Activated gamma-delta T cell treated with Interleukin-2 at 50 U/mL for 16 hours (primary cell): ENCODE measurements at places on chromosomes 4 and X.

GRCh38 chrX:86714441-86714840, 566.2 kb downstream of the DACH2 start:
- DNase-seq: no peak

DNA sequence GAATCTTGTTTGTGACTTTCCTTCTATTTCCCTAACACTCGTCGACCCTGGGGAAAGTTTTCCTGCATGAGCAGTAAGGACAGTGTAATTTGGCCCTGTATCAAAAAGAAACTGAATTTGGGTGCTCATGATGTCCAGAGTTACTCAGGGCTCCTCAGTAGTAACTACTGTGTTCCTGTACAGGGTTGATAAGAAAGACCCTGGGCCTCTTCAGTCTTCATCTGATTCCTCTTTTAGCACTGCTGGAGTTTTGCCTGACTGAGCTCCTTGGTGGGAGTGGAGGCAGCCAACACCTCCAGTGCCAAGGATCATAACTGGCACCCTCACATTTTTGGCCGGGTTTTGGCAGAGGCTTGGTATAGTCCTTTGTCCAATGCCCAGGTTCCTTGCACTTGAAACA, 7.1 kb upstream of the AREG start:
- no peak for DNase-seq

DNA sequence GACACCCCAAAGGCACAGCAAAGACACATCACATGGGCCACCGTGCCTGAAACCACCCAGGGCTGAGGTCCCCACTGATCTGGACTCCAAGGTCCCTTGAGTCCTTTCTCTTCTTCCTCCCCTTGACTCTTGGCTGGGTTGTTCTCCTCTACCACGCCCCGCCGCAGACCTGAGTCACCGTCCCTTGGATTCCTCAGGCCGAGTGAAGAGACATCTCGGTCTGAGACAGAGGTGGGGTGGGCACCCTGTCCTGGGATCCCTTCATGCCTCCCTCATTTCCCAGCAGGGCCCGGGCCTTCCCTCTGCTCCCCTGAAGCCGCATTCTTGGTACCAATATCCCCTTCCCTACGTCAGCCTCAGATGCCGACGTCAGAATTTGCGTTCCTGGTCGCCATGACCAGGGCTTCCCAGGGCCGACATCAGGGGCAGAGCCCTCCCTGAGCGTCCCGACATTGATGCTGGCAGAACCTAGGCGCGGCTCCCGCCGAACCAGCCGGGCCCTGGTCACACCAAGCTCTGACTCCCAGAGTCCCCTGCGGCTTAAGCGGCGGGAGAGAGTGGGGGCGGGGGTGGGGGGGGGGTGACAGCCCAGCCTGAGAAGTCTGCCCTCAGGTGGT, 498 bp downstream of the MAGEA10 start:
- DNase-seq: no peak

DNA sequence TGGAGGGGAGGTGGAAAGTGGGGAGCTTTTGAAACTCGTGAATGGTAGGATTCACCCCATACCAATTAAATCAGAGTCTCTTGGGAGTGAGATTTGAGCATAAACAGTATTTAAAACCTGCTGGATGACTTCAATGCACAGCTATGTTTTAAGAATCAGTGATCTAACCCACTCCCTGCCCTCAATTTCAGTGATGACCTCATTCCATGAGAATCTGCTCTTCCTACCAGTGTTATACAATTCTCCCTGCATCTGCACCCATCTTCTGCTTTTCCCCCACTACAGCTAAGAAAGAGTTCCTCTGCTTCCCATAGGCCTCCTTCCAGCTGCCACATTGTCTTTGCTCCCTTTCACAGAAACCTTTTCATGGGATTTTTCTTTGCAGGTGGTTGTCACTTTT, 18.3 kb upstream of the H2AZ1 start:
- DNase-seq: no peak

GRCh38 chr4:128009428-128009827, 44.2 kb downstream of the ABHD18 start:
- no peak for DNase-seq

DNA sequence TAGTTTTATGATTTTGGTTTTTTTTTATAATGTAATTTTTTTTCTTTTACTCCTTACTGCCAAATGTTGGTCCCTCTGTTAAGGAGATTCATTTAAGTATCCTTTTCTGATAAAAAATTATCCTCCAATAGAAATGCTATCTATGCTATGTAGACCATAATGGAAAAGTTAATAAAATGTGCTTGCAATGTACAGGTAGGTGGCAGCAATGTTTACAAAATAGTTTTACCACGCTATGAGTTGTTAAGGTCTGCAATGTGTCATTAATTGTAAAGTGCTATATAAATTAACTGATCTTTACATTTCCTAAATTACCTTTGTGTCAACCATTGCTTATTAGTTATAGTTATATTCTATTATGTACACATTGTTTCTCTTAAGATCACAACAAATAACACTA, 3.8 kb upstream of the CENPC start:
- no peak for DNase-seq

GRCh38 chr4:10753856-10754402, 69.4 kb upstream of the CLNK start:
- no peak for DNase-seq

- DNase-seq: no peak
These were observed 47.6 kb downstream of the NHSL2 start for GRCh38 chrX:71958281-71958675.

DNA sequence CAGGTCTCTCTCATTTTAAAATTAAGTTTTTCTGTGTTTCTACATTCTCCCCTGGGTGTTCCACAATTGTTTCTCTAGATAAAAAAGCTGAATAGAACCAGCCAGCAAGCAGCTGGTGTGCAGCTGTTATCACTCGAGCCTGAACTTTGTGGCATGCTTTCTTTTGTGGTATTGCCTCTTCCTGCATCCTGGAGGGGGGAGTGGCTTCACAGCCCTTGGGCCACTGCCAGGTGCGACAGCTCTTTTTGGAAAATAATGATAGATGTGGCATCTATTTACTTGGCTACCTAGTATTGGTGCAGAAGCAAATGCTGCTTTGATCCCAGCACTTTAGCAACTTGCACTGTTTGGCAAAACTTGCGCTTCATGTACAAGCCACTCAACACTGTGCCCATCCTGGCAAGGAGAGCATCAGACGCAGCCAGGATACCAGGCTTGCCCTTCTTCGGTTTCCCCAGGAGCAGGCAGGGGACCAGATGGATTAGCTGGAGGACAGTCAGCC, 69.4 kb downstream of the HMGB2 start:
- no peak for DNase-seq

DNA sequence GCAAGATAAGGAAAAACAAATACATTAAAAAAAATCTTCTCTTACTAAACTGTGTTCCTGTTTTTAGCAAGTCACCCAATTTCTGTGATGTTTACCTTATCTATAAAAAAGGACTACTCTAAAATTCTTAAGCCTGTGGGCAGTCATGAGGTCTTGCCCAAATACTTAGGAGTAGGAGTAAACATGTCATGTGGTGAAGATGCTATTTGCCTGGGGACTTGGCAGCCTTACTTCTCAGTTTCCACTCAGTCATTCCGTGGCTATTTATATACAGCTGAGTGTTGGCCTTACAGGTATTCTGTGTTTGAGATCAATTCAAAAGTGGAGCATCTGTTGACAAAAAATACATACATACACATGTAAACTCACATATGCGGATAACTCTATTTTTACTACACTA, 89.9 kb upstream of the TLR2 start:
- no peak for DNase-seq

DNA sequence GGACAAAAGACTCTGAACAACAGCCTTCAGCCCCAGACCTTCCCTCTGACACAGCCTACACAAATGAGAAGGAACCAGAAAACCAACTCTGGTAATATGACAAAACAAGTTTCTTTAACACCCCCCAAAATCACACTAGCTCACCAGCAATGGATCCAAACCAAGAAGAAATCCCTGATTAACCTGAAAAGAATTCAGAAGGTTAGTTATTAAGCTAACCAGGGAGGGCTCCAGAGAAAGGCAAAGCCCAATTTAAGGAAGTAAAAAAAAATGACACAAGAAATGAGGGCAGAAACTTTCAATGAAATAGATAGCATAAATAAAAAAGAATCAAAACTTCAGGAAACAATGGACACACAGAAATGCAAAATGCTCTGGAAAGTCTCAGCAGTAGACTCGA, 224.0 kb downstream of the TRIML1 start:
- no peak for DNase-seq

DNA sequence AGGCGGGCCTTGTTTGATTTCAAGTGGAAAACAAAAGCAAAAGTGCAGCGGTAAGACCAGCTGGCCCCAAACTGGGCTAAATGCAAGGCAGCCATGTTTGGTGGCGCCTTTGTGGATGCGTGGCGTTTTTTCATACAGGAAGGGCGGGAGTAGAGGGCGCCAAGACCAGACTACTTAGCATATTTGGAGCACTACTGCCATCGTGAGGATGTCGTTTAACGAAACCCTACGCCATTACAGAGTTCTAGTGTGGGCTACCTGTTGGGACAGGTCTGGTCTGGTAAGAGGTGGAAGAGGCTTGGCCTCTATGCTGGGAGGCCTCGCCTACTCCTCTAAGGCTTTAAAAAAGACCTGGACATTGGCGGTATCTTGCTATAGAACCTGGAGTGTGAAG, 230.7 kb upstream of the STK26 start:
- DNase-seq: peak; percentile 87

- DNase-seq: no peak
These were observed 345.9 kb upstream of the NOCT start for GRCh38 chr4:138669479-138670315.

DNA sequence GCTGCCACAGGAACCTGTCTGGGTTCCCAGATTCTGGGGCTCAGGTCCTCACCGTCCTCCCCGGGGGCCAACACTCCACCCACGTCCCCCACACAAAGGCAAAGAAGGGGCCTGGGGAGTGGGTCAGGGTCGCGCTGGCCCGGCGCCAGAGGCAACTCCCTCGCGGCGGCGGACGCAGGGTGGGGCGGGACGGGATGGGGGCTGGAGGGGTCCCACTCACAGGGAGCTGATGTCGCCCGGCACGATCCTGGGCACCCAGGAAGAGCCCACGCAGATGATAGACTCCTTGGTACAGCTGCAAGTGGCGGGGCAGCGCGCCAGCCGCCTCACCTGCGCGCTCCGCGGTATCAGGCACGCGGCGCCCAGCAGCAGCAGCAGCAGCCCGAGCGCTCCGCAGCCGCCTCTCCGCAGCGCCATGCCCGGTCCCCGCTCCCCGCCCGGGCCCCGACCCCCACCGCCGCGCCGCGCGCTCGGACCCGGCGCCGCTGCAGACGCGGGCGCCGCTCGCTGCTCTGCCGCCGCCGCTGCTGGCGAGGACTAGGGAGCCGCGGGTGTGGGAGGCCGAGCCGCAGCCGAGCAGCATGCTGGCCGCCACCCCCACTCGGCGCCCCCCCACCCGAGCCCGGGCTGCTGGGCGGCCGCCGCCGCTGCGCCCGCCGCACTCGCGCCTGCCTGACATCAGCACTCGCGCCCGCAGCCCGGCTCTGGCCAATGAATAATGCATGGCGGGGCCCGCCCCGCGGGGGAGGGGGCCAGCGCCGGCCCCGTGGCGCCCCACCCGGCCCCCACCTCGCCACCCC, at the start of gene LGI2:
Gene LGI2 (minus strand): TSS at position 670 of the 800 bp plus-strand sequence. CDS start 253 bp downstream, at position 417.
- no peak for DNase-seq

GRCh38 chr4:108053251-108053711, 63.6 kb downstream of the HADH start:
- no peak for DNase-seq

DNA sequence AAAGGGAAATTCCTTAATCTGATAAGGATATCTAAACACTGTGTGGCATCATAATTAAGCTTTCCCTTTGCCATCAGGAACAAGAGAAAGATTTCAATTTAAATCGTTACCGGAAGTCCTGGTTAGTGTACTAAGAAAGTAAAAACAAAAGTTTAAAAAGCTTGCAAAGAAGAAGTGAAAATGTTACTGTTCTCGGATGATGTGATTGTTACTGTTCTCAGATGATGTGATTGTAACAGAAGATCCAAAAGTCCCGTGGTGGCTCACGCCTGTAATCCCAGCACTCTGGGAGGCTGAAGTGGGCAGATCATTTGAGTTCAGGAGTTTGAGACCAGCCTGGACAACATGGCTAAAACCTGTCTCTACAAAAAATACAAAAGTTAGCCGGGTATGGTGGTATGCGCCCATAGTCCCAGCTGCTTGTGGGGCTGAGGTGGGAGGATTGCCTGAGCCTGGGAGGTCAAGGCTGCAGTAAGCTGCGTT, 62.5 kb downstream of the RGS12 start:
- DNase-seq: no peak

- DNase-seq: no peak
These were observed 26.1 kb upstream of the TMEM154 start for GRCh38 chr4:152705903-152706302.

- no peak for DNase-seq
These were observed 10.5 kb upstream of the THOC2 start for GRCh38 chrX:123743312-123743711.

DNA sequence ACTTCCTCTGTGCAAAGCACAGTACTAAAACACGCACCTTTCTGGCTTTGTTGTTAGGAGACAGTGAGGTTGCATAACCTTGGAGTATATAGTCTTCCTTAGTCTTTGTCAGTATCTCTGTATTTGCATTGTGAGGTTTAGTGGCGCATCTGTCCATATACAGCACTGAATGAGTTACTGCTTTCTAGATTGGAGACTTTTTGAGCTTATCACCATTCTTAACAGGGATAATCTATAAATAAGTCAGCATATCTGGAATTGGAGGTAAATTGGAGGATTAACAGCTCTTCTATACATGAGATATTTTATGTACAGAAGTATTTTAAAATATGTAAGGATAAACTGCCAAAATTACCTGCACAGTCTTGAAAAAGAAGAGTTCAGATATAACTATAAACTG, 4.3 kb downstream of the FHDC1 start:
- no peak for DNase-seq

DNA sequence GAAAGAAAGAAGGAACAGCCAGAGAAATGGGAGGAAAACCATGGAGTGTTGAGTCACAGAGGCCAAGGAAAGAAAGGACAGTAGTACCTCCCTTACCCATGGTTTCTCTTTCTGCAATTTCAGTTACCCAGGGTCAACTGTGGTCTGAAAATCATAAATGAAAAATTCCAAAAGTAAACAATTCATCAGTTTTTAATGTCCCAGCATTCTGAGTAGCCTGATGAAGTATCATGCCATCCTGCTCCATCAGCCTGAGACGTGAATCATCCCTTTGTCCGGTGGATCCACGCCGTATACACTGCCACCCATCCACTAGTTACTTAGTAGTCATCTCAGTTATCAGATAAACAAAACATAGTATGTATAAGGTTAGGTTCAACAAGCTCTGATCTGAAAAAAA, 114.2 kb downstream of the COMMD8 start:
- DNase-seq: no peak

DNA sequence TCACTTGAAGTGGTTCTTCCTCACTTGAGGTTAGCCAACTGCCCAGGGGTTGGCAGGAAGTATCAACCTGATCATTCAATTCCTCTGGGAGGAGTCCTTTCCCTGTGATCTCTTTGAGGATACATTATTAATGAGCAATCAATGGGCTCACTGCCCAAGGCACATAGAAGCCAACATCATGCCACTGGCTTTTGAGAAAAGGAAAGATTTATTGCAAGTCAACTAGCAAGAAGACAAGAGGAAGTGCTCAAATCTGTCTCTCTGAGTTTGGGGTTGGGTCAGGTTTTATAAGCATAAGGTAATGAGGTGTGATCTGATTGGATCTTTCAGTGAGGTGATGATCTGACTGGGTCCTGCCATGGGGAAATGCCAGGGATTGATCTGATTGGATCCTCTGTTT, 39.6 kb downstream of the FGFBP1 start:
- no peak for DNase-seq
